Left ventricle myocardium superior (tissue), 1 donor: ENCODE measurements at places on chromosomes 12 and 14. TPM values are rescaled to one million over a fixed set of nuclear protein-coding genes. Genes with fewer than 3 reads are reported as not detected.

DNA sequence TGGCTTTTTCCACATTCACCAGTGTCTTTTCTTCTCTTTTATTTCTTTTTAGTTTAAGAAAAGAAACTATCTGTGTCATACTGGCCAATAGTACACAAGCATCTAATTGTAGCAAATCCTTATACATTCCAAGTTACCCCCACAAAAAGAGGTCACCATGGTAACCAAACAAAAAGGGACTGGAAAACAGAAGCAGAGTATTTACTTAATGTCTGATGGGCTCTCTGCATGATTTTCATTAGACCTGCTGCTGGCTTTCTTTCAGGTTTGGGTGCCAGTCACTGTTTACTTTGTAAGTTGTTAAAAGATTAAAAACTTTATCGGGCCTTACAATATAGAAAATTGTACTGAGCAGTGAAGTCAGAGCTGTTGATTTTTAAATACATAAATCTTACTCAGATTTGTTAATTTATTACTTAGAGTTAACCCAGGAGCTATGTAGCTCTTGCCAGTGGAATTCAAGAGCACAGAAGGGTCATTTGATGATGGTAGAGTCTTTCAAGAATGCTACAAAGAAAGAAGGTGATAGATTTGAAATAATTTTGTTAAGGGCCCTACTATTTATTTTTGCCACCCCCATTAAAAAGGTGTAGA is 123.9 kb downstream of the BRMS1L start:
- no peak for DNase-seq

DNA sequence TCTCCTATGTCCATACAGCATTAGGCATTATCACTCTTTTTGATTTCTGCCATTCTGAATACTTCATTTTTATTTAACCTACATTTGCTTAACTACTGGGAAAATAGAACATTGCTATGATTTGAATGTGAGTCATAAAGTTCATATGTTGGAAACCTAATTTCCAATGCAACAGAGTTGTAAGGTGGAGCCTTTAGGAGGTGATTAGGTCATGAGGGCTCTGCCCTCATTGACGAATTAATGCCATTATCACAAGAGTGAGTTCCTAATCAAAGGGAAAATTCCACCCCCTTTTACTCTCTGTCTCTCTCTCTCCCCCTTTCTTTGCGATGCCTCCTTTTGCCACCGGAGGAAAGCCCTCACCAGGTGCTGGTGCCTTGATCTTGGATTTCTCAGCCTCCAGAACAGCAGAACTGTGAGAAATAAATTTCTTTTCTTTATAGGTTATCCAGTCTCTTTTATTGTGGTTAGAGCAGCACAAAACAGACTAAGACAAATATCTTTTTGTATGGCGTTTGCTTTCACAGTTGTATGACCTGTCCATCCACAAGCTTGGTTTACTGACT is 180.1 kb upstream of the ARID2 start:
- no peak for DNase-seq

DNA sequence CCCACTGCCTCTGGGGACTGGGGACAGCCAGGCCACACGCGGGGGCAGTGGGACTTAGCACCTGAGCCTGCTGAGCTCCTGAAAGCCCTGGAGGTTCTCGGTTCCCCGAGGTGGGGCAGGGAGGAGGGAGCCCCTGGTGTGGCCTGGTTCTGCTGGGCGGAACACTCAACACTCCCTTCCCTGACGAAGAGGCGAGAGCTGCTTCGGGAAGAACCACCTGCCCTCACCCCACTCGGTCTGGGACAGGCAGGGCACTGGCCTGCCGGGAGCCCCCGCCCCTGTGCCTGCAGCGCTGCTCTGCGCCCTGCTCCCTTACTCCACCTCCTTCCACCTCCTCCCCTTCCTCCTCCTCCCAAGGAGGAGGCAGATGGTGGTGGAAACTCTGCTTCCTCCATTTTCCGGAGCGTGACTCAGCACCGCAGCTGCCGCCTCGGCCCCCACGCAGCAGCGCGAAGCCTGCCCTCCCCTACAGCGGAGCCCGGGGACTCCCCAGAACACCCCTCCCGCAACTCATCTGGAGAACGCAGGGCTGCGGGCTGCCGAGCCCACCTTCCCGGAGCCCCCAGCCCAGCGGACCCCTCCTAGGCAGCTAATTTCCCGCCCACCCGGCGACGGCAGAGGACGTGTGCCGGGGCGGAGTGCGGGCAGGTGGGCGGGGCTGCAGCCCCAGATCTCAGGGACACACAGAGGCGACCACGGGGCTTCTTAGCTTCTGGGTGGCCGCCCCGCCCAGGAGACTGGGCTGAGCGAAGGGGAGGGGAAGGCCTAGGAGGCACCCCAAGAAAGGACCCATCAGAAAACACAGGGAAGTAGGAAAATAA is 11.7 kb upstream of the INF2 start:
- DNase-seq, result peak; percentile 89

DNA sequence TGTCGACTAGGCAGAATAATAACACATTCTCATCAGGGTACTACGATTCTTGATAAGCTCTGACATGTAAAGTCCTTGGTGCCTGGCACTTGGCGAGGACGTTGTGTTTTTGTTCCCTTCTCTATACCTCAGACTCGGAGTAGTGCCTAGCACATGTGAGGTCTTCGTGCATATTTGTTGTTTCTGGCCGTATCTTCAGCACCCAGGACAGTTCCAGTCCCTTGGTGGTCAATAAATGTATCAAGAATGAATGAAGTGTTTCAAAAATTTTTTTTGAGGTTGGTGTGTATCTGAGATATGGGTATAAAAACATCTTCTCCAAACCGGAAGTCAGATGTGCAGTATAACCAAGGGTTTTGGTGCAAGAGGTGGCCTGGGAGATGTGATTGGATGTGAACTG is 198.2 kb downstream of the AACS start:
- DNase-seq, result no peak

- no peak for DNase-seq
Observed at GRCh38 chr14:60968671-60969070, 12.2 kb downstream of the TRMT5 start.

DNA sequence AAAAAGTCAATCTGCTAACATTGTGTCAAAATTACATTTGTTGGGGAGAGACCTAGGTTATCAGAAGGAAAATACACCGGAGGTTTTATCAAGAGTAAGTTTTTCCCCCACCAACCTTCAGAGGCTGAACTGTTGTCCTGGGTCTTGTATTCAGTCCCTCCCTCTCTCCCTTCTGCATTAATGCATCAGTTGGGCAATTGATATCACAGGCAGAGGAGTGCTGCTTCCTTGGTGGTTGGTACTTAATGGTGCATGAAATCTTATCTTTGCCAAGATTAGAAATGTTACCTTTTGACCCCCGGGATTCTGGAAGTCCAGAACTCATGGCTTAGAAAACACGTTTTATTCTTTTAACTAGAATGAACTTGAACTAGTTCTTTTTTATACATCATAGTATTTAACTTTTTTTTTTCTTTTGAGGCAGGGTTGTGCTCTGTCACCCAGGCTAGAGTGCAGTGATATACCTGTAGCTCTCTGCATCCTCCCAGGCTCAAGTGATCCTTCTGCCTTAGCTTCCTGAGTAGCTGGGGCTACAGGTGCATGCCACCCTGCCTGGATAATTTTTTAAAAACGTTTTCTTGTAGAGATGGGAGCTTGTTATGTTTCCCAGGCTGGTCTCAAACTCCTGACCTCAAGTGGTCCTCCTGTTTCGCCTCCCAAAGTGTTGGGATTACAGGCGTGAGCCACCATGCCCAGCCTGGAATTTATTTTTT is 4.9 kb downstream of the PCBP2 start:
- no peak for DNase-seq

- DNase-seq, result peak; percentile 45
Observed at GRCh38 chr12:107760207-107760808, 629 bp downstream of the PRDM4 start.

GRCh38 chr14:96260341-96260821 is 4.4 kb downstream of the BDKRB1 start:
- no peak for DNase-seq

DNA sequence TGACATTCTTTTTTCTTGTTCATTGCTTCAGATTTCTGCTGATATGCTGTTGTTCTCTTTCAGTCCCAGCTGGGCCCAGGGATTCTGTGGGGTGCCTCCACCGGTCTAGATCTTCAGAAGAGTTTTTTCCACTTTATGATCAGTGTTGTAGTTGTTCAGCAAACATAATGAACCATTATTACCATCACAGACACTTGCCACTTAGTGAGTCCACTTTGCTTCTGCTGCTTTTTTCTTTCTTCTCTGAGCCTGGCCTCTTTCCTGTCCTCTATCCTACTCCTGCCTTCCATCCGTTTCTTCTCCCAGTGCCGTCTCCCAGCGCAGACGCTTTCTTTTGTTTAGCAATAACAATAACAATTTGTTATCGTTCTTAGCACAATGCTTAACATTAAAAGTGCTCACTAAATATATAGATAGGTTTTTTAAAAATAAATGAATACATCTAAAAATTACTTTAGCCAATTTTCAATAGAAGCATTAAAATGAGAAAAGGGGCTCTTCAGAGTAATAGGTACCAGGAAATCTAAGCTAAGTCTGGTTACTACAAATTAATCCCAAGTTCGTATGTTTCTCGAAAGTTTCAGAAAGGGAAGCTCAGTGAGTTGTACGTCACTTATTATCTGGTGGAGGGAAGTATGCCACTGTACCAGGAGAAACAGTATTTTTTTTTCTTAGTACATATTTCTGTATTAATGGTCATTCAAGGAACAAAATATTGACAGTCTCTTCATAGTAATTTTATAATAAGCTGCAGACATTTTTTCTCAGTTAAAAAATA is 98.2 kb downstream of the SRGAP1 start:
- DNase-seq, result no peak

DNA sequence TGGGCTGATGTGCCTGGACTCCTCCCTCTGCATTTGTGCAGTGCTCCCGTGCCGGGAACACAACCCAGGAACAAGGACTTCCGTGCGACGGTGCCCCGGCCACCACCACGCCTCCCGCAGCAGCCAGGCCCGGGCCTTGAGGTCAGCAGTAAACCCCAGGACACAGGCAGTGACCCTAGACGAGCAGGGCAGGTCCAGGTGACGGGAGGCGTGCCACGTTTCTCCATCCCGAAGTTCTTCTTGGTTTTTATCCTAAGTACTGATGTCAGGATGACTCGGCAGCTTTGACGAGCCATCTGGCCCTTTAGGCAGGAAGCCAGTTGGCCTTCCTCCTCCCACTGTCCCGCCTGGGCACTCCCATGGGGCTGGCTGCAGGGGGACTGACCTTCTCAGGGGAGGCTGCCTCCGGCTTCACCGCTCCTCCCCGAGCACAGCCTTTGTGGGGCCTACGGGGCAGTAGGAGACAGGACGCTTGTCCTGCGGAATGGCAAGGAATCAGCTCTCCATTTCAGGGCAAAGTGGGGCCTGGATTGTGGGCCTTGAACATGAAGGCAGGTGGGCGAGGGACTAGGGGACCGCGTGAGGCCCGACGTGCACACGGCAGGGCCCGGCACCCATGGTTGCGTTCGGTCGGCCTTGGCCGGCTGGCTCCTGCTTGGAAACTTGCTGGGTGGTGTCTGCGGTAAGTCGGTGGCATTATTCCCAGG is 94.1 kb downstream of the FBXL14 start:
- DNase-seq, result peak; percentile 73

DNA sequence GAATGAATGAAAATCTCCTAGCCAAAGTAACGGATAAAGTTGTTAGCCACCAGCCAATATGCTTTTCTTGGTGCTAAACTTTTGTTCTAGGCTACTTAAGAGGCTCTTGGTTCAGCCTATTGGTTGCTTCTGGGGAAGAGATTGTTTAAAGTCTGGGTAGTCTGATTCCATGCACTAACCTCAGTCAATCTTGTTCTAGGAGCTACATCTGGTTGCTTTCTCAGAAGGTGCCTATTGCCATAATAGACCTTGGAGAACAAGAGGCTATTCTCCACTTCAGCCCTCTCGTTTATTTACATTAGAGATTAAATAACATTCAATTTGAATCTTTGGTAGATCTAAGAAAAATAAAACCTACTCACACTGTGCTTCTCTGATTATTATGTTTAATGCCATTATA is 40.8 kb upstream of the OTOGL start:
- DNase-seq, result no peak

DNA sequence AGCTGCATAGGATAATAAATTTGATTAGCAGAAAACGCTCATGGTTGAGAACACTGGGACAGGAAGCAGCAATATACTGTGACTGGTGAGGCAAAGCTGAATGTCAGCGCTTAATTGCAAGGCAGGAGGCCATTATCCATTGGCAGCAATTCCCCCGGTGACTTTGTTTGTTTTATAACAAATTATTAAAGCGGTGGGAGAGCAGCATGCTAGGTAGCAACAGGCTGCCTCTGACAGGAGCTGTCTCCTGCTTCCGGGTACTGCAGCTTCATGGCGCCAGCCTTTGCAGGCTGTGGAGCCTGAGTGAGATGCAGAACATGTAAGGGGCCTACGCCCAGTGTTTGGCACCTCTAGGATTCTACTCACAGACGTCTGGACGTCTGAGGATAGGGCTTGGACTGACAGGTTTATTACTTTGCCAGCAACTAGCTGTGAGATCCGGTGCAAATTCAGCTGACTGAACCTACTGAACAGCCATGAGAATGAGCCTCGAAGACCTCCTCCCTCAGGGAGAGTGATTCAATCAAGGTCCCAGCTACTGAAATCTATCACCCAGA is 82.1 kb upstream of the SSTR1 start:
- no peak for DNase-seq

GRCh38 chr12:109720857-109721189 is 7.2 kb downstream of the FAM222A start:
- DNase-seq, result no peak

DNA sequence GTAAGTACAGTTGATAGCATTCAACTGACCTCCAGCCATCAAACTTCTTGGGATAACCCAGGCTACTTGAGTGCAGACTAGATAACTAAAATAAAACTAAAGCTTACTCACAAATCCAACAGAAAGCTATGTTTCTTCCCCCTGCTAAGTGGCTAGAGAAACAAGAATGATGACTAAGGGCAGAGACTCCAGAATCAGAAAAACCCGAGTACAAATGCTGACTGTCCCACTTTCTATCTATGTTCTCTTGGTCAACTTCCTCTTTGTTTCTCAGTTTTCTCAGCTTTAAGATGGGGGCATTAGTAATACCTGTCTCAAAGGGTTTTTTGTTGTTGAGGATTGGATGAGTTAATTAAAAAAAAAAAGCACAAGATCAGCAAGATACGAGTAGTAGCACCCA is 6.1 kb upstream of the NUAK1 start:
- no peak for DNase-seq

Gene GPR162
- 5.3 TPM for total RNA-seq

Gene OR6C6
- total RNA-seq, result not detected

Gene KCNC2
- not detected for total RNA-seq

Gene ADAM21
- total RNA-seq, result 0.32 TPM

Gene NGDN
- 18.6 TPM for total RNA-seq

Gene GPRC5D
- total RNA-seq, result not detected
